Activated naive CD4-positive, alpha-beta T cell treated with anti-CD3 and anti-CD28 coated beads for 36 hours (primary cell): ENCODE measurements at places on chromosomes 4 and X. TPM values are rescaled to one million over a fixed set of nuclear protein-coding genes. Genes with fewer than 3 reads are reported as not detected.

The MAGEB10 gene
- total RNA-seq: not detected

The FHIP1A gene
- total RNA-seq: 0.07 TPM

The PLK4 gene
- 52.3 TPM for total RNA-seq

The GLOD5 gene
- total RNA-seq: not detected
